ENCODE measurements at places on chromosomes 4 and X.

- no peak for DNase-seq
These were observed 93.5 kb upstream of the GUCY1A1 start for GRCh38 chr4:155573126-155573525.

GRCh38 chrX:69158166-69158980, 6.9 kb downstream of the PJA1 start:
- DNase-seq = no peak

GRCh38 chr4:11436084-11436483, 7.4 kb upstream of the HS3ST1 start:
- DNase-seq = no peak

DNA sequence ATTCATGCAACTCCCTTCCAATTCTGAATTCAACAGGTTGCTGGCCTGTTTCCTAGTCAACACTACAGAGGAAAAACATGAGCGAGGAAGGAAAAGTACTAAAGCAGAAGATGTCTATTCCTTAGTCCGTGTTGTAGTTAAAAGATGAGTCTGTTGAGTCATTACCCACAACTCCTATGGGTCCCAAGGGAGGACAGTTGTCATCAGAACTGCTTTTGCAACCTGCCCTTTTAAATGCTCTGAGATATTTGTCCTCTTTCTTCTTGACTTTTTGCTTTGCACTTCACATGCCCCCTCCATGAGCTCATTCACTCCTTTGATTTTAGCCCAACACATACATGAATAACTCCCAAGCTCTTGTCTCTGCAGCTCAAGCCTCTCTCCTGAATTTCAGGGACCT, 119.2 kb downstream of the CORIN start:
- DNase-seq = no peak

GRCh38 chr4:132276185-132276584, 872.9 kb upstream of the PCDH10 start:
- DNase-seq = no peak

DNA sequence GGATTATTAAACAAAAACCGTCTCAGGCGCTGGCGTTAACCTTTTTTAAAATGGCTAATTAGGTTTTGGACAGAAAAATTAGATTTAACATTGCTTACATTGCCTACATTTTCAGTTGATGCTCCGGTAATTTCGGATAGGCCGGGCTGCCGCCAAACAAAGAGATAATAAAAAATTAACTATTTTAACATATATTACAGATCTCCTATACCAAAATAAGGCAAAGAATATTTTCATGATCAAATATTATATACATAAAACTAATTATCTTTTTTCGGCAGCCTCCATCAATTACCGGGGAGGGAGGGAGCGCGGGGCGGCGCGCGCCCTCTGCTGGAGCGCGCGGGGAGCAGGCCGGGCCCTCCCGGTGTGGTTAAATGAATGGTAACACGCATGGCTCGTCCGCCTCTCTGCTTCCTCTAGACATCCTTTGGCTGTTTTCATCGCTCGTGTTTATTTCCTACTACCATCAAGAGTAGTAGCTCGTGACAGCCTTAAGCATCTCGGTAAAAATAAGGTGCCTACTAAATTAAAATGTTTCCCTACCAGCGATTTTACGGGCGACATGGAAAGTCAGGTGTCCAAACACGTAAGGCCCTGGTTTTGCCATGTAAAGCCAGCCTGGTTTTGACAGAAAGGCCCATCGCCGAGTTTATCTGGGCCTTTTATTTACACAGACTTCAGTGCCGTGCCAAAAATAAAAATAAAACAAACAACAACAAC, 52.4 kb upstream of the TMEM33 start:
- peak; percentile 35 for DNase-seq

DNA sequence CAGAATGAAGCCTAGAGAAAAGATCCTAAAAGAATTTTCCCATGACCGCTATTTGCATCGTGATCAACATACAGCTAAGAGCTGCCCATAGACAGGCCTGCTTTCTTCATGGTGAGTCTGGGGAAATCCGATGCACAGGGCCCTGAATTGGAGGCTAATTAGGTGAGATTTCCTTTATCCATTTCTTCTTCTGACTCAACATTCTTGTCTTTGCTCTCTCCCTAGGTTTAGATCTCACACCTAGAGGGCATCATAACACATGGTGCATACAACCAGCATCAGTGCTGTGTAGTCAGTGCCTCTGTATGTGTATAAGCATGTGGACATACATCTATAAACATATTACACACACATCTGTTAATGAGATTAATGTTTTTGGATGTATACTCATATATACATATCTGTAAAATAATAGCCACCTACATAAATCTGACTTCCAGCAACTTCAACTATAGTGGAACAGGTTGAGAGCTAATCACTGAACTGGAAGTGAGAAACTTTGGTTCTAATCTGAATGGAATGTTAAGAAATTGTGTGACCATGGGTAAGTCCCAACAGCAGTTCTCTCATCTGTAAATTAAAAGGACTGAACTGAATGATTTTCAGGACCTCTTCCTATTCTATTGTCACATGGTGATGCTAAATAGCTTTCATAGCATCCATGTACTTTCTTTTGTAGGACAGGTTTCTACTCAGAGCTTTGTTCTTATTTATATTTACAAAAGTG, 17.5 kb downstream of the GATB start:
- DNase-seq = no peak

GRCh38 chr4:155658681-155659064, 8.0 kb upstream of the GUCY1A1 start:
- DNase-seq = no peak

- no peak for DNase-seq
These were observed 56.9 kb upstream of the CXCL8 start for GRCh38 chr4:73683456-73683855.

- no peak for DNase-seq
These were observed 578.1 kb upstream of the AADAT start for GRCh38 chr4:170667814-170668213.

- no peak for DNase-seq
These were observed 17.6 kb downstream of the FBXO8 start for GRCh38 chr4:174265916-174266315.

DNA sequence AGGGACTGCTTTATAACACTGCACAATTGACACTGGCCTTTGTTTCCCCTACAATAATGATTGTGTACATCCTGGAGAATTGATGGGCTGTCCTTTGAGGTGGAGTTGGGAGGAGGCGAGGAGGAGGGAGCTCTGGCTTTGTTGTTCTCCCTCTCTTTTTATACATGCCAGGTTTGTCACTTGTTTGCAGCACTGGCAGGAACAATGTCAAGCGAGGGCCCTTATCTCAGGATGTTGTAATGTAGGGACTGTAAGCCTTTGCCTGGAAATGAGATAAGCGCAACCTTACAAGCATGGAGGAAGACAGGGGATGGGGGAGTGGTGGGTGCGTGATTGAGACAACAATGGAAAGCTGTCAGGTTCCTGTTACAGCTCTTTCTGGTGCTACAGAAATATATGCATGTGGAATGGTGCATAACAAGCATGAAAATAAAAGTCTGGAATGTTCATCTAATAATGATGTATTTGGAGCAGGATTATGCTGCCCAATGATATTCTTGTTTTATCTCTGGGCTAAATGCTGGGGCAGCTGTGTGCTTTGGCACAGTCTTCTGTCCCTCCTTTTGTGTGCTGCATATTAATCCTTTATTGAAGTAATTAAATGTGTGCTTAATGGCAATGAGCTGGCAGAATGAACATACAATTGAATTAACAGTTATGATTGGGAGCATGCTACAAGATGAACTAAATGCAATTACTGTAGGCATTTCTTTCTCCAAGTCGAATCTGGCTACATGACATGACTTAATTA, 294.4 kb downstream of the GPAT3 start:
- no peak for DNase-seq
